ENCODE measurements at places on chromosomes 12 and 14.

DNA sequence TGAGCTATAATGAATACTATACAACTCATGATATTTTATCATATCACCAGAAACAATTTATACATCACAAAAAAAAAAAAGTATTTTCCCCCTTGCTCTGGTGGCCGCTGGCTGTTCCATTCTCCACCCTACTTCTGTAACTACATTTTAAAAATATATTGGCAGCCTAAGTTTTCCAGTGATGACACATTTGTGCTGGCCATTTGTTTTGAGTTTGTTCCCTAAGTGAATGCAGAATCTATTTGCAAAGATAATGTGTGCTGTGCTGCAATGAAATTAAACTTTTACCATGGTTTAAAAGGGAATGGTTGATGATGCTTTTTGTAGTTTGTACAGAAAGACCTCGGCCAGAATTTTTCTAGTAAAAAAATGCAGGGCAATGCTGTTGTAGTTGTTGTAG lies 1092.8 kb downstream of the TMTC2 start:
- H3K27ac ChIP-seq = no peak overlapping the region
- no peaks in the 10 kb centered on the region for H3K4me1 ChIP-seq
- no peak for DNase-seq
- no peak overlapping the region for H3K4me3 ChIP-seq
- no peaks in the 10 kb centered on the region for H3K36me3 ChIP-seq
- no peaks in the 10 kb centered on the region for H3K27me3 ChIP-seq

DNA sequence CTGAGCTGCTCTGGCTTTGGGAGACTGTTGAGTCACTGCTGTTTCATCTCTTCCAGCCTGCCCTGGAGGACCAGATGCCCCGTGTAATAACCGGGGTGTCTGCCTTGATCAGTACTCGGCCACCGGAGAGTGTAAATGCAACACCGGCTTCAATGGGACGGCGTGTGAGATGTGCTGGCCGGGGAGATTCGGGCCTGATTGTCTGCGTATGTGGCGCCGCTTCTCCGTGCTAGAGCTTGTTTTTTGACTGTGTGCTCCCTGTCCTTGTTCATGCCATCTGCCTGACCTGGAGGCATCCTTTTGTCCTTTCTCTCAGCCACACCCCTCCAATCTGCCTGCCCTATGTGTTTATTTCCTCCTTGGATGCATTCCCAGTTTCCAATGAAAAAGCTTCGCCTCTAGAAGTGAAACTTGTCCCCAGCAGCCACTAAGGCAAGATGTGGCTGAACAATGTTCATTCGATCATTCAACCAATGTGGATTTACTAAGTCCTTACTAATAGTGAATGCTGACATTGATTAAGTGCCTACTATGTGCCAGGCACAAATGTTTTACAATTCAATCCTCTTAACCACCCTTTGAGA lies 98.6 kb downstream of the NT5DC3 start:
- H3K4me3 ChIP-seq = no peak overlapping the region
- no peaks in the 10 kb centered on the region for H3K27me3 ChIP-seq
- no peaks in the 10 kb centered on the region for H3K36me3 ChIP-seq
- H3K27ac ChIP-seq = no peak overlapping the region

DNA sequence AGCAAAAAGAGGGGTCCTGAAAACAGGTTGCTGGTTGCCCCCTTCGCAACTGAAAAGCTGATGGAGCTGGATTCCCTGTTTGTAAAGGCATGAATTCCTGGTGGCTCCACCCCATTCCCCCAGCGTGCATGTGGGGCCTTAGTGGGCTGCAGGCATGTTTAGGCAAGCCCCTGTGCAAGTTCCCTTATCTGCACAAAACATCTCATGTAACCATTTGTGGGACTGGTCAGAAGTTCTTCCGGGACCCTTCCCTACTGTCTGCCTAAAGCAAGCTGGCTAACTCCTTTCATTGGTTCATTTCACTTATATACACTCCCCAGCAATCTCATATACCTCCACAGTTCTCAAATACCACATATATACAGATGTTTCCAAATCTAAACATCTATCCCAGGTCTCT lies 24.0 kb upstream of the HIGD1C start:
- H3K4me3 ChIP-seq = peak overlapping the region; percentile 81
- H3K27ac ChIP-seq = no peak overlapping the region
- no peaks in the 10 kb centered on the region for H3K36me3 ChIP-seq
- H3K27me3 ChIP-seq = no peaks in the 10 kb centered on the region

- no peaks in the 10 kb centered on the region for H3K36me3 ChIP-seq
- no peak overlapping the region for H3K27ac ChIP-seq
Measured at GRCh38 chr12:26798023-26798422, 35.0 kb downstream of the ITPR2 start.

- H3K4me3 ChIP-seq = no peak overlapping the region
- no peaks in the 10 kb centered on the region for H3K36me3 ChIP-seq
- no peaks in the 10 kb centered on the region for H3K4me1 ChIP-seq
- no peak for DNase-seq
- H3K27ac ChIP-seq = no peak overlapping the region
Measured at GRCh38 chr14:72535485-72535884, 358.4 kb downstream of the DPF3 start.

DNA sequence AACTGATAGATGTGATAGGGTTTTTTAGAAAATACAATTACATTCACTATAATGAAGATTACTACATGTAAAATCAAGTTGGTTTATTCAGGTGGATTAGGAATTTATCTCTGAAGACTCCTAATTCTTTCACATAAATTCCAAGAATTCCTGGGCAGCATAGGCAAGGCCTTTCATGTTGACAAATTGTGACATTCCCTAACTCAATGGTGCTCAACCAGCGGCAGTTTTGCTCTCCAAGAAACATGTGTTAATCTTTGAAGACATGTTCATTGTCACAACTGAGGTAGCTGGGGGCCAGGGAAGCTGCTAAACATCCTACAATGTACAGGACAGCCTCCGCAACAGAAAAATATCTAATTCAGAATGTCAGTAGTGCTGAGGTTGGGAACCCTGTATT lies 46.3 kb downstream of the PTPRQ start:
- no peak overlapping the region for H3K27ac ChIP-seq
- H3K4me3 ChIP-seq = no peak overlapping the region
- H3K36me3 ChIP-seq = no peaks in the 10 kb centered on the region
- H3K4me1 ChIP-seq = no peaks in the 10 kb centered on the region
- no peak for DNase-seq

DNA sequence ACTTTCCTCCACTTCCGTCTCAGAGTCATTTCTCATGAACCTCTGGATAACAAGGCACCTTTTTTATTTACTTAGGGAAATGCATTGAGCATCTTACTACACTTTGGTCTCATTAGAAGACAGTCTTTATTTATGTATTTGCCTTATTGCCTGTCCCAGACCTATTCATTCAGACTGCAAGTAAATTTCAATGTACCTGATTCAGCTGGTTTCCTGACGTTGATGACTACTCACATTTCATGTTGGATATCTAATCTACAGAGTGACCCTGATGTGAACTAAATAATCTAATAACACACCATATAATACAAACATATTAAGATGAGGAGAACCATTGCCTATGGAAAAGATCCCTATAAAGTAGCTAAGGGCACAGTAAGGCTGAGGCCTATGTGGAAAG lies 267.7 kb downstream of the SLC6A15 start:
- no peaks in the 10 kb centered on the region for H3K27me3 ChIP-seq
- no peak overlapping the region for H3K27ac ChIP-seq
- H3K4me3 ChIP-seq = no peak overlapping the region
- DNase-seq = no peak
- no peaks in the 10 kb centered on the region for H3K36me3 ChIP-seq

DNA sequence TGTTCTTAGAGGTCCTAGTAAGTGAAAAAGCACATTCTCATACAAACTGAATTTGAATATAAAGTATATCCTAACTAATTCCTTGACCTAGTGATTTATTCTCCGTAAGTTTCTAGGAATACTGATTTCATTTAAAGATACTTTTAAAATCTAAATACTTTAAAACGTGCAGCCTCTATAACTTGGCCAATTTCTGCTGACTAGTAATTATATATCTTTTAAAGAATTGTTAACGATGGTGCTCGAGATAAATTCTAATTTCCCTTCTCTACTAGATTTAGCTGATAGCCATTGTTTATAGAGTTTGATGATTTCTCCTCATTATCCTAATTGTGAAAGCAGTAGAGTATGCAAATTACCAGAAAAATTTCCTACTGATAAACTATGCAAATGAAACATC lies 257.9 kb downstream of the ADAMTS20 start:
- H3K27ac ChIP-seq = no peak overlapping the region
- DNase-seq = no peak
- no peaks in the 10 kb centered on the region for H3K27me3 ChIP-seq

DNA sequence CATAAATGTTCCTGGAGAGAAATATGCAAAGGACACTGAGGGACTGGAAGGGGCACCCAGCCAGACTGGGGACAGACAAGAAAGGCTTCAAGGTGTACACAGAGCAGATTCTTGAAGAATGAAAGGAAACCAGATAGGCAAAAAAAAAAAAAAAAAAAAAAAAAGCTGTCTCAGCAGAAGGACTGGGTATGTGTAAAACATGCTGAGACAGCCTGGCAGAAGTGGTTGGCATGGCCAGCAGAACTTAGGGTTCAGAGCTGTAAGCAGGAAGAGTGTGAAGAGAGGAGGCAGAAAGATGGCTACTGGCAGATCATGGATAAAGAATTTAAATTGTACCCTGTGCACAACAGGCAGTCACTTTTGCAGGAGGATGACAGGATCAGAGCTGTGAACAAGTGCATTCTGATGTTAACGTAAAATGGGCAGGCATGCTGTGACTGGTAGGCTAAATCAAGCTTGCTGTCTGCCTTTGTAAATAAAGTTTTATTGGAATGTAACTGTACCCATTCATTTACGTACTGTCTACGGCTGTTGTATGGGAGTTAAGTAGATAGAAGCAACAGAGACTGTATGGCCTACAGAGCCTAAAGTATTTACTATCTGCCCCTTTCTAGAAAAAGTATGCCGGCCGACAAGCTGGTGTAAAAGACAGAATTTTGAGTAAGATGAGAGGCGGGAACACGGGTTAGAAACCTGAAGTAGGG lies 42.2 kb downstream of the UBR7 start:
- peaks cover 4% of the 10 kb centered on the region for H3K36me3 ChIP-seq
- no peaks in the 10 kb centered on the region for H3K27me3 ChIP-seq
- H3K27ac ChIP-seq = no peak overlapping the region
- H3K4me3 ChIP-seq = no peak overlapping the region
- no peak for DNase-seq

- H3K4me1 ChIP-seq = no peaks in the 10 kb centered on the region
- DNase-seq = no peak
- H3K27ac ChIP-seq = no peak overlapping the region
- H3K36me3 ChIP-seq = no peaks in the 10 kb centered on the region
- no peak overlapping the region for H3K4me3 ChIP-seq
Measured at GRCh38 chr12:91361864-91362263, 179.2 kb upstream of the DCN start.

DNA sequence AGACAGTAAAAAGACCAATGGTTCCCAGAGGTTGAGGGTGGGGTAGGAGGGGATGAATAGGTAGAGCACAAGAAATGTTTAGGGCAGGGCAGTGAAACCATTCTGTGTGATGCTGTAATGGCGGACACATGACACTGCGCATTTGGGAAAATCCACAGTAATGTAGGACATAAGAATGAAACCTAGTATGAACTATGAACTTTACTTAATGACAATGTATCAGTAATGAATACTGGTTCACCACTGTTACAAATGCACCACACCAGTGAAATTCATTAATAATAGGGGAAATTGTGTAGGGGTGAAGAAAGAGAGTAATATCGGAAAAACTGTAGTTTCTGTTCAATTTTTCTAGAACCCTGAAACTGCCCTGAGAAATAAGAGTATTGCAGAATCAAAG lies 5.6 kb downstream of the ERH start:
- H3K36me3 ChIP-seq = no peaks in the 10 kb centered on the region
- H3K27ac ChIP-seq = no peak overlapping the region
- no peaks in the 10 kb centered on the region for H3K27me3 ChIP-seq

DNA sequence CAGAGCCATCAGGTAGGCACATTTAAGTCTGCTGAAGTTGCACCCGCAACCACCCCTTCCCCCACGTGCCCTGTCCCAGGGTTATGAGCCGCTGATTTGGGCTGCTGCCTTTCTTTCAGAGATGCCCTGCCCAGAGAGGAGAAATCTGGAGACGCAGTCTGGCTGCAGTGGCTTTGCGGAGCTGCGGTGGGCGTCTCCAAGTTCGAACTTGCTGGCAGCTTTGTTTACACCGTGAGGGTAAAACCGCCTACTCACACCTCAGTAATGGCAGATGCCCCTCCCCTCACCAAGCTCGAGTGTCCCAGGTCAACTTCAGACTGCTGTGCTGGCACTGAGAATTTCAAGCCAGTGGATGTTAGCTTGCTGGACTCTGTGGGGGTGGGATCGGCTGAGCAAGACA lies 14.7 kb downstream of the PTCSC3 start:
- H3K36me3 ChIP-seq = no peaks in the 10 kb centered on the region
- DNase-seq = no peak
- H3K4me3 ChIP-seq = no peak overlapping the region
- H3K27ac ChIP-seq = no peak overlapping the region
- H3K27me3 ChIP-seq = no peaks in the 10 kb centered on the region
- H3K4me1 ChIP-seq = no peaks in the 10 kb centered on the region

DNA sequence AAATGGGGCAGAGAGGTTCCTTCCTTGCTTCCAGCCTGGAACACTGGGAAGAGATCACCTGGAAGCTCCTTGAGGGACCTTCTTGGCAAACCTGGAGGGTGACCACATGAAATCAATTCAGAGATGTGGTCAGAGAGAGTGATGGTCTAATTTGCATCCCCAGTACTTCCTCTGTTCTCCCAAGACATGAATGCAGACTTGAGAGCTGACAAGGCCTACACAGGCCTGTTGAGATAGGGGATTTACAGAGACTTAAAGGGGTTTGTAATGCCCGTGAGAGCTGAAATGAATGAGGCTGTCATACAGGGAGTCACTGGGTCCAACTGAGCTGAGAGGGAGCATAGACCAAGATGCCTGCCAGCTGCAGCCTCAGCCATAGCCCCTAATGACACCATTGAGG lies 45.1 kb downstream of the TMX1 start:
- H3K4me1 ChIP-seq = no peaks in the 10 kb centered on the region
- no peaks in the 10 kb centered on the region for H3K27me3 ChIP-seq
- no peak overlapping the region for H3K27ac ChIP-seq
- no peak overlapping the region for H3K4me3 ChIP-seq

- no peaks in the 10 kb centered on the region for H3K36me3 ChIP-seq
- DNase-seq = no peak
- H3K27ac ChIP-seq = no peak overlapping the region
- no peaks in the 10 kb centered on the region for H3K4me1 ChIP-seq
Measured at GRCh38 chr12:86774841-86775388, 518.7 kb upstream of the MGAT4C start.

DNA sequence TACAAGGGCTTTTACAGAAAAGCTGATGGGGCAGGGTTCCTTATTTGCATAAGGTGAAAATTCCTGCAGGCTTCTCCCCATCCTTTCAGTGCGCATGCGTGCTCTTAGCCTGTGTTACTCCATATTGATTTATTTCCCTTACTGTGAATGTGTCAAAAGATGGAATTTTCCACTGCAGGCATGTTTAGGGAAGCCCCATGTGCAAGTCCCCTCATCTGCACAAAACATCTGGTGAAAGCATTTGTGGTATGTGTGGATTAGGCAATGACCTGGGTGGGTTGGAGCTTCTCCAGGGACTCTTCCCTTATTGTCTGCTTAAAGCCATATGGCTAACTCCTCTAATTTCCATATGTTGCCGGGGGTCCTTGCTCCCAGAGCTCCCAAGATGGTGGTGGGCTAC lies 912.7 kb upstream of the LRFN5 start:
- no peak overlapping the region for H3K27ac ChIP-seq
- no peaks in the 10 kb centered on the region for H3K4me1 ChIP-seq
- DNase-seq = no peak
- H3K4me3 ChIP-seq = no peak overlapping the region
- H3K27me3 ChIP-seq = no peaks in the 10 kb centered on the region

GRCh38 chr14:41986083-41986645 lies 379.5 kb downstream of the LRFN5 start:
- no peaks in the 10 kb centered on the region for H3K27me3 ChIP-seq
- no peaks in the 10 kb centered on the region for H3K36me3 ChIP-seq
- H3K4me3 ChIP-seq = no peak overlapping the region
- no peak overlapping the region for H3K27ac ChIP-seq
- no peak for DNase-seq

Measured in tibial nerve (tissue), 4 donors.